ENCODE measurements at places on chromosomes 13 and 19.
A peak's percentile ranks its signal among the peaks of the same experiment; 100 is the strongest.

DNA sequence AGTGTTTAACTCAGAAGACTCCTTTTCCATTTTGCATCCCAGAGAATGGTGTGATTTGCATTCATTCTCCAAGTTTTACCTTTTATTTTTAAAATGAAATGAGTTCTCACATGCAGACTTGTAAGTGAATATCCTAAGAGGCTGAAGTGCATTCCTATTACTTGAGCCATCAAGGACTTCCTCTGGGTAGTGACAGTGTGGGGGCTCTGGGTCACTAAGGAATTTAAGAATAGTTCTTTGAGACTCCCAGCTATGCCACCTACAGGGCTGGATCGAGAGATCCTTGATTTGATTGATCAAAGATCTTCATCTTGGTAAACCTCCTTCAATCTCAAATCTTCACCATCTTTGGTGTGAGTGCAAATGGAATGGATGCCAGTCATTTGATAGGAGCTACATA, 36.3 kb upstream of the SLC10A2 start:
- DNase-seq, result no peak

GRCh38 chr19:16820056-16820455, 9.1 kb upstream of the SIN3B start:
- DNase-seq, result no peak

DNA sequence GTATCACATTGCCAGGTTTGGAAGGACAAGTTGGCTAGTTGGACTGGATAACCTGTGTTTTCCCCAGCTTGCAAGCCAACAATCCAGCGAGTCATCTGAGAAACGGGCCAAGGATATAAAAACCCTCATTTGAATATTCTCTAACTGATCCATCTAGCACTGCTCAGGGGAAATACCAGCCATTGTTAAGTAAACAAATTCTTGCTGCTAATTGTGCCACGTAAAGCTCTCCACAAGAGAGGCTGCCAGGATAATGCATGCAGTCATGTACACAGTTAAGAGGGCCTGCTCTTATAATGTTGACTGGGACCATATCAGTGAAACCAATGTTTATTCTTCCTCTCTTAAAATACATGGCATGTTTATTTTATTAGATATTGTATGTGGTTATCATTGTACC, 663.2 kb upstream of the SGCG start:
- no peak for DNase-seq

- no peak for DNase-seq
Measured at GRCh38 chr19:49853852-49854377, 3.0 kb downstream of the PTOV1 start.

GRCh38 chr19:4802711-4803110, 11.2 kb downstream of the FEM1A start:
- DNase-seq, result no peak

- DNase-seq, result no peak
Measured at GRCh38 chr19:48571378-48572162, 19.6 kb downstream of the SULT2B1 start.

GRCh38 chr19:17938092-17938845, 5.5 kb downstream of the CCDC124 start:
- DNase-seq, result peak; percentile 68

DNA sequence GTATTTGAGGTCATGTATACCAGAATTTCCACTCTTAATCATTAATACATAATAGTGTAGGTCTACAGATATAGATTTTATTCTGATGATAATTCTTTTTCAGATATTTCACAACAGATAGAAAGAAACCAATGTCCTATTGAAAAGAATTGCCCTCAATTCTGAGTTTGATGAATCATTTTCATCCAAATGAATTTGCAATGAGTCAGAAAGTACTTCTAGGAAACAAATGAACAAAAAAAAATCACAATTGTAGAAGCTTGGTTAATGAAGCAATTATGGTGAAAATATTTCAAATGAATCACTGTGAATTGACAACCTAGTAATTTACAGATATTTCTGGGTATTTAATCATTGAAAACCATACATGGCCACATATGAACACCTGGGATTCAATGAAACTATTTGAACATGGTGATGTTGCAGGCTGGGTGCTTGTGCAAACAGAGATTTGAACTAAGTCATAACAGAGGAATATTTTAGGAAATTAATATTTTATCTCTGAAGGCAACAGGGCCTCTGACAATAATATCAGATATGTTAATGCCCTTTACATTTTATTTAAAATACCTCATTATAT, 360.9 kb downstream of the SLITRK5 start:
- DNase-seq, result no peak

GRCh38 chr19:41957838-41958366, 1.2 kb downstream of the RABAC1 start:
- DNase-seq, result no peak

GRCh38 chr19:7492142-7492541, 3.3 kb upstream of the PEX11G start:
- DNase-seq, result peak; percentile 58

- DNase-seq, result no peak
Measured at GRCh38 chr13:59534806-59535205, 628.9 kb downstream of the DIAPH3 start.

DNA sequence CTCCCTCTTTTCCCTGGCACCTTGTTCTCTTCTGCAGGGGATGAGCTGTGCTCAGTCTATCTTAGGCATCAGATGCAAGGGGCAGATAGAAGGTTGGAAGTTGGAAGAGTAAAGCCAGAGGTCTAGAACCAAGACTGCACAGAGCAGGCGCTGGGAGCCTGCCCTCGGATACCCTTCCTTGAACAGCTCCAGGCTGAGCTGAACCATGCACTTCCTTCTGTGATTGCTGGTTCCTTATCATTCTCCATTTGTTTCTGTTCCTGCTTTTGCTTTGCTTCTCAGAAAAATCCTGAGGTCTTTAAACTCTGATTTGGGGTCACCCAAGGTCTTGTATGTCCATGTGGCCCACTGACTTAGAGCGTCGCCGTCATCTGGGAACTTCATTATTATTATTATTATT, 36.3 kb downstream of the ARHGEF18 start:
- no peak for DNase-seq

GRCh38 chr13:94928127-94928775, 215.9 kb upstream of the SOX21 start:
- no peak for DNase-seq

DNA sequence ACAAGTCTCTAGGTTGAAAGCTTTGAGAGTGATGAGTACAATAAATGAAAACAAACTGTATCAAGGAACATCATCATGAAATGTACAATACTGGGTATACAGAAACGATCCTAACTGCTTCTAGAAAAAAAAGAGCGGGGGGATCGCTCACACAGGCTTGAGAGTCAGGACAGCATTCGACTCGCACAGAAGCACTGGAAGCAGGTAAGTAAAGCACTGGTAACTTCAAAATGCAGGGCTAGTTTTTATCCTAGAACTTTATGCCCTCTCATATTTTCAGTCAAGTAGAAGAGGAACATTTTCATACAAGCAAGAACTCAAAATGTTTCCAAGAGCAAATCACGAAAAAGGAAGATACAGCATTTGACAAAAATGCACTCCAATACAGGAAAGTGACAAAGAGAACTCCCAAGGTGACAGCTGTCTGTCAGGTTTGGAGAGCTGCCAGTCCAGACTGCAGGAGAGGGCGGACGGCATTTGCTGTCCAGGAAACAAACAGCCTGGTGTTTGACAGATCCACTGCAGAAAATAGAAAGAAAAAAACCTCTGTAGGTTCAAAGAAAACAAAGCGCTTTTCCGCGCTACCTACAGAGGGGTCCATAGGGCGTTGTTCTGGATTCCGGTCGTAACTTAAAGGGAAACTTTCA, 58.2 kb upstream of the XPO4 start:
- no peak for DNase-seq

GRCh38 chr13:92951273-92951890, 275.2 kb upstream of the GPC6 start:
- DNase-seq, result no peak

- DNase-seq, result no peak
Measured at GRCh38 chr13:75222031-75222430, 259.9 kb downstream of the TBC1D4 start.

GRCh38 chr13:29743201-29743786, 107.1 kb downstream of the UBL3 start:
- no peak for DNase-seq

DNA sequence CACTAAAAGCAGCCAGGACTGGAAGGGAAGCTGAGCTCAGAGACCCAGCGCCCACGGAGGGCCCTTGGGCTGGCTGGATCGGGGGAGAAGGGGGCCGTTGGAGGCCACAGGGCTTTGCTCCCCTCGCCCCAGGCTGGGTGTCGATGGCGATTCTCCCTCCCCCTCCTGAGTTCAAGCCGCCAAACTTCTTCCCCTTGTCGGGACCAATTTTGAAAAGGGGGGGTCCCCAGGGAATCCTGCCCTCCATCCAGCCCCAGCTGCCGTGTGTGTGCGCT, 61.2 kb downstream of the COLGALT1 start:
- no peak for DNase-seq

DNA sequence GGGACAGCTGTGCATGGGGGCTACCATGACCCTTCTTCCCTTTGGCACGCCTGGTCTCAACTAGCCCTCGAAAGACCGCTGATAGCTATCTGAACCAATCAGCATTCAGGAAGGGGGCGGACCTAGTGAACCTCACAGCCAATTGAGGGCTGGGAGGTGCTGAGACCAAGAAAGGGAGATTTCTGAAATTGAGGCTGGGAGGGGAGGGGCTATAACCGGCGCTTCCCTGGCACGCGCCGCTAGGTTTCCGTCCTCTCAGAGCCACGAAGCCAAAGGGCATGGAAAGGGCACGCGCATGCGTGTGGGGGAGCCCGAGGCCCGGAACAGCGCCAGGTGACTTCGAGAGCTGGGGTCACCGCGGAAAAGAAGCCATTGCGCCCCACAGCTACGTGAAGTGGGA, 4.2 kb upstream of the PAFAH1B3 start:
- no peak for DNase-seq

- DNase-seq, result no peak
Measured at GRCh38 chr19:49560358-49560900, 19.9 kb downstream of the NOSIP start.

DNA sequence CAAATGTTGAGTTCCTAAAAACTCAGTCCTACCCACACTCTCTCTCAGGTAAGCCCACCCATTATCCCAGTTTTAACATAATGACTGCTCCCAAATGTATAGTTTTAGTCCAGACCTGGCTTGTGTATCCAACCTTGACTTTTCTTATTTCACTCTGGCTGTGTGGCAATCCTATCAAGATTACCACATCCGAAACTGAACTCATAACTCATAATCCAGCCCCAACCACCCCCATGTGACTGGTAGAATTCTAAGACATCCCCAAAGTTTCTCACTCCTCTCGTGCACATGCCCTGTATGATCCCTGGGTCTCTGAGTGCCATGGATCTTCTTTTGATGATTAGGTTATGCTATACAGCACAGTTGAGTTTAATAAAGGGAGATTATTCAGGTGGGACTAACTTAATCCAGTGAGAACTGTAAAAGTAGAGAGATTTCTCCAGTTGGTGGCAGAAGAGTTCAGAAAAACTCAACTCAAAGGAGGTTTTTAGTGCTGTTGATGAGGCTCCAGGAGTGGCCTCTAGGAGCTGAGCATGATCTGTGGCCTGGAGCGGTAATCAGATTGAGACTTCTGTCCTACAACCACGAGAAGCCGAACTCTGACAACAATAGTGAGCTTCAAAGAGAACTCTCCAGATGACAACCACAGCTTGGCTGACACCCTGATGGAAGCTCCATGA, 413.4 kb downstream of the ZNF536 start:
- no peak for DNase-seq

GRCh38 chr19:6164906-6165531, 29.6 kb downstream of the ACSBG2 start:
- no peak for DNase-seq

DNA sequence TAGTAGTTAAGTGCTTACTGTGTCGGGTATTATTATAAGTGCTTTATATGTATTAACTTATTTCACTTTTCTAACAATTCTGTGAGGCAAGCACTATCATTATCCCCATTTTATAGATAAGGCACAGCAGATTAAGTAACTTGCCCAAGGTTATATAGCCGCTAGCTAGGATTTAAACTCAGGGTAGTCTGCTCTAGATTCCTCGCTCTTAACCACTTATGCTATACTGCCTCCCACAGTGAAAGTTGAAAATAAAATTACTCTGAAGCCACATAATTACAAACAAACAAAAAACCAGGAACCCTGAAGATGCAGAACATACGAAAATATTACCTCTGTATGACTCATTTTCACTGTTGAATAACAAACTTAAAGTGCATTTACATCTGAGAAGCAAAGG, 3.9 kb downstream of the TEX30 start:
- no peak for DNase-seq

- peak; percentile 70 for DNase-seq
Measured at GRCh38 chr19:861756-862580, 2.5 kb downstream of the CFD start.

- DNase-seq, result no peak
Measured at GRCh38 chr19:48813123-48813913, 2.5 kb upstream of the BCAT2 start.

DNA sequence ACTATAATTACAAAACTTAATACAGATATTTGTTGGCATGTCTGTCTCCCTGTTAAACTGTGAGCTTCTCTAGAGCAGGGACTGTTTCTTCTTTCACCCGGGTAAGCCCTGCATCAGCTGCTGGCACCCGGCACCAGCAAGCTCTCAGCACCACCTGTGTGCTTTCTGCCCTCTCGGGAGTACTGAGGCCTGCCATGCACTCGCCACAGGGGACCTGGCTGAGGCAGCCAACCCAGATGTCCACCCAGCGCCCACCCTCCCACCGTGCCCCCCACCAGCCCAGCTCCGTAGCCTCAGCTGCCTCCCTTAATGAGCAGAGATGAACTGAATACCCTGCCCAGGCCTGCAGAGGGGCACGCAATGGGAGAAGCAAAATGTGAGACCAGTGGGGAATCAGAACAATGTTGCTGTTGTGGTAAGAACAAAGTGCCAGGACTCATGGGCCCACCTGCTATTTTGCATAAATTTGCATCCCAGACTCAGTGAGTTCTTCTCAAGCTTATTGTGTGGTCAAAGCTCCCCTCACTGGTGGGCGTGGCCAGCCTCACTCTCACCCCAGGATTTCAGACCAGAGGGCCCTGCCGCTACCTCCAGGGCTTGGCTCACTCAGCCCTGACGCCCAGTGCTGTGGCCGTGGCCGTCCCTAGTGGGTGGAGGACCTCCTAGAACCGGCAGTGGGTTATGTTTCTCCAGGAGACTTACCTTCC, 14.6 kb upstream of the SERPINE3 start:
- no peak for DNase-seq

- DNase-seq, result peak; percentile 71
Measured at GRCh38 chr19:48110350-48110966, at the start of gene PLA2G4C. Gene PLA2G4C, minus strand, starts transcription at chr19:48110817. Its CDS starts 4,288 bp downstream, at chr19:48106529.

- DNase-seq, result no peak
Measured at GRCh38 chr19:15118248-15118647, 11.0 kb downstream of the SYDE1 start.

DNA sequence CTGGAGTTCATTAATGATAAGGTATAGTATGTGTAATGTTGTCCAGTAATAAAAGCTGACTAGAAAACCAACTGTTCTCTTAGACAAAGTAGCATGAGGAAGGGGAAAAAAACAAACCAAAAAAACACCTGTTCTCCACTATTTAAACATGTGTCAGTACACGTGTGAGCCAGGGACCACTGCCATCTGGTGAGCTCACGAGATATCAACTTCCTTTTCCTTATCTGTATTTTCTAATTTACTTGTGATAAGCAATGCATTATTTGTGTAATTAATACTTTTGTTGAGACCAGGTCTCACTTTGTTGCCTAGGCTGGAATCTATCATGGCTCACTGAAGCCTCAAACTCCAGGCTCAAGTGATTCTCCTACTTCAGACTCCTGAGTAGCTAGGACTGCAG, 4.3 kb upstream of the SIX5 start:
- no peak for DNase-seq

GRCh38 chr19:2962018-2962670, 15.2 kb upstream of the TLE6 start:
- peak; percentile 38 for DNase-seq

- no peak for DNase-seq
Measured at GRCh38 chr13:93230261-93230855, 3.8 kb downstream of the GPC6 start.
